ENCODE measurements at places on chromosomes 2 and 18.

GRCh38 chr2:183010112-183010511 is 28.1 kb downstream of the NCKAP1 start:
- DNase-seq: no peak

- no peak for DNase-seq
Measured at GRCh38 chr18:63528863-63529492, 13.2 kb upstream of the SERPINB12 start.

GRCh38 chr2:157439824-157440186 is 4.1 kb downstream of the CYTIP start:
- DNase-seq: no peak

DNA sequence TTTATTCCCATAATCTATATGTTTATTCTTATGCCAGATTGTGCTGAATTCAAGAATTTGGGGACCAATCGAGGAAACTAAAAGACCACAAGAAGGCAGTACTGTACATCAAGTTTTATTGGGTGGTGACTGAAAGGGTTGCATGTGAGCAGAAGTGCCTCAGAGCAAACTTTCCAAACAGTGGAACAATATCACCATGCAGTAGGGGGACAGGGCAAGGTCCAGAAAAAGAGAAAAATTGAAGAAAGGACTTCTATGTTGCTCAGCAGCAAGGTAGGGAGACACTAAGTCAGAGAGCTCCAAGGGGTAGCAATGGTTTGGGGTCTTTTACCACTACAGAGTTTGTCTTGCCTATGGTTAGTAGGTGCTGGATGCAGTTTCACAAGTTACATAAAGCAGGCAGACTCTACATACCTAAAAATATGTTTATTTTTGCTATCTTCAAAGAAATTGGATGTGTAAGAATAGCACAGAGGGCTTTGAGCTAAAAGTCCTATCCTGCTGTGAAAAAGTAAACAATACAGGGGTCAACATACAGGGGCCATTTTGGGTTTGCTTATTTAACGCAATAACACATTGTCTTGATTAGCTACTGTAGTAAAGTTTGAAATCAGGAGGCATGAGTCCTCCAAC is 43.8 kb upstream of the ZBTB14 start:
- DNase-seq: no peak

DNA sequence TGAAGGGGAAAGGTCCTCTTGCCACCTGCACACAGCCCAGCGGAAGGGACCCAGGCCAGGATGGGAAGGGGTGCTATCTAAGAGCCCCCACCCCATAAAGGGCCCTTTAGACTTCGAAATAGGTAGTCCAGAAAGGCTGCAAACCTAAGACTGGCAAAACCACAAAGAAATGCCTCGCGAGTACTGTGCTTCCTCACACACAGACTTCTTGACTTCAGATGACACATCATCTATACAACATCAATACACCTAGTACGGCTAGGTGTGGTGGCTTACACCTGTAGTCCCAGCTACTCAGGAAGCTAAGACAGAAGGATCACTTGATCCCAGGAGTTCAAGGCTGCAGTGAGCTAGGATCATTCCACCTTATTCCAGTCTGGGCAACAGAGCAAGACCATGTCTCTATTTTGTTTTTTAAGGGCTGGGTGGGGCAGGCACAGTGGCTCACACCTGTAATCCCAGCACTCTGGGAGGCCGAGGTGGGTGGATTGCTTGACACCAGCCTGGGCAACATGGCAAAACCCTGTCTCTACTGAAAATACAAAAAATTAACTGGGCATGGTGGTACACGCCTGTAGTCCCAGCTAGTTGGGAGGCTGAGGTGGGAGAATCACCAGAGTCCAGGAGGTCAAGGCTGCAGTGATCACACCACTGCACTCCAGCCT is 125.8 kb downstream of the CABLES1 start:
- no peak for DNase-seq

DNA sequence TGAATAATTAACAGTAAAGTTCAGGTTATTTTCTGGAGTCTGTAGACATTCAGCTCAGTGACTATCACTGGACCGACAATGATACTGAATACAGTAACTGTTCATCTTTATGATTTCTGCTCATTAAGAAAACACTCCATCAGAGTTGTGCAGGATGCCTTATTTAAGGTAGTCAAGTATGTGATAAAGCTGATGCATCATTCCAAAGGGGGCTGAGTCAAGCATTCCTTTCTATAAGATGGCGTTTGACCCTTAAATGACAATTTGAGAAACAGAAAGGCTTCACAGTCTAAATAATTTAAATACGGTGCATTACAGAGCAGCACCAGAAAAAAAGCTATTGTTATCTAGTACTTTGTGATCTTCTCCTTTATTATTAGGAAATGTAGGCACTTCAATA is 131.1 kb downstream of the CDH2 start:
- DNase-seq: no peak
